ENCODE measurements at places on chromosomes 13 and 19.
A peak's percentile ranks its signal among the peaks of the same experiment; 100 is the strongest.

GRCh38 chr19:17754634-17755442, 3.6 kb downstream of the FCHO1 start:
- peak; percentile 90 for DNase-seq

DNA sequence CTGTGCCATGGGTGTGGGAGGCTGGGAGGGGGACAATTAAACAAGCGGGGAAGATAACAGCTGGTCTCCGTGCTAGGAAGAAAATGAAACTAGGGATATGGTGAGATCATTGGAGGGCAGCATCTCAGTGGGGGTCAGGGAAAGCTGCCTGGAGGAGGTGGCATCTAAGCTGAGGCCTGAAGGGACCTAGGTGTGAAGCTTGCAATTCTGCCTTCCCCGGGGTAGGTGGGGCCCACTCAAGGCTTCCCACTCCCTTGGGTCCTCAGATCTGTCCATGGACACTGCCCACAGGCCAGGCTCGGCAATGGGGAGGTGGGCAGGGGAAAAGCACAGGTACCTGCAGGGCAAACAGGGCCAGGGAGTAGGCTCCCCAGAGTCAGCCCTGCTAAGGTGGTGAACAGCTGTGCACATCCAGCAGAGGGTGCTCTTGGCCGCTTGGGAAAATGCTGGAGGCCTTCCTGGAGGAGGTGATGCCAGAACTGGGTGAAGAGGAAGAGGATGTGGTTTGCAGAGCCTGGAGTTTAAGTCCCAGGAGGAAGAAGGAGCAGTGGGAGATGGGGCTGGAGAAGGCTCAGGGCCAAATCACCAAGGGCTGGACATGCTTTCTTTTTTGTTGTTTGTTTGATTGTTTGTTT, 25.7 kb upstream of the CCNE1 start:
- DNase-seq, result peak; percentile 41

DNA sequence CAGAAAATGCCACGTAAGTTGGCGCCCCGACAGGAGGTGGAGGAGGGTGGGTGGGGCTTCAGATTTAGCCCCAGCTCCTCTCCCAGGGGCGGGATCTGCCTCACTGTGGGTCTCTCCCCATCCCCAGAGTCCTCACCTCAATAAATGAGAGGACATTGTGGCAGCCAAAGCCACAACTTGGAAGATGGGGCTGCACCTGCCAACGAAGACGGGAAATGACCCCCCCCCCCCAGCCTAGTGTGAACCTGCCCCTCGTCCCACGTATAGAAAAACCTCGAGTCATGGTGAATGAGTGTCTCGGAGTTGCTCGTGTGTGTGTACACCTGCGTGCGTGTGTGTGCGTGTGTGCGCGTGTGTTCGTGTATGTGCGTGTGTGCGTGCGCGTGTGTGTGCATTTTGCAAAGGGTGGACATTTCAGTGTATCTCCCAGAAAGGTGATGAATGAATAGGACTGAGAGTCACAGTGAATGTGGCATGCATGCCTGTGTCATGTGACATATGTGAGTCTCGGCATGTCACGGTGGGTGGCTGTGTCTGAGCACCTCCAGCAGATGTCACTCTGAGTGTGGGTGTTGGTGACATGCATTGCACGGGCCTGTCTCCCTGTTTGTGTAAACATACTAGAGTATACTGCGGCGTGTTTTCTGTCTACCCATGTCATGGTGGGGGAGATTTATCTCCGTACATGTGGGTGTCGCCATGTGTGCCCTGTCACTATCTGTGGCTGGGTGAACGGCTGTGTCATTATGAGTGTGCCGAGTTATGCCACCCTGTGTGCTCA, 1.5 kb upstream of the TRAPPC5 start:
- peak; percentile 89 for DNase-seq

DNA sequence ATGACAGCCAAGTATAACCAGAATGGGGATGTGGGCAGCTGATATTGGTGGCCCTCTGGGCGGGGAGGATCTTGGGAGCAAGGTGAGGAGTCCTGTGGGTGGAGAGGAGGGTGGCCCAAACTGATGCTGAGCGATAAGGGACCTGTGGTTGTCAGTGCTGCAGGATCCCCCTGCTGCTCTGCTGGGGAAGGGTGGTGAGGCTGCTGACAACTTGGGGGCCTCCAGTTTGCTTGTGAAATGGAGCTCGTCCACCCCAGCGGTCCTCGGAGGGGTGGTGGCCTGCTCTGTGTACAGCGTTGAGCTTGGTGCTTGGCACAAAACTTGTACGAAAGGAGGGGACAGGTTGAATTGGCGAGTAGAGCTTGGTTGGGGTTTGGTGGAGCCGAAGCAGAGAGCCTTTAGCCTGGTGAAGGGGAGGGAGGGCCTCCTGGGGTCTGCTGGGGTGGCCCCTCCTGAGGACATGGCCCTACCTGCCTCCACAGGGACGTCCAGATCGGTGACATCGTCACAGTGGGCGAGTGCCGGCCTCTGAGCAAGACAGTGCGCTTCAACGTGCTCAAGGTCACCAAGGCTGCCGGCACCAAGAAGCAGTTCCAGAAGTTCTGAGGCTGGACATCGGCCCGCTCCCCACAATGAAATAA, 2.9 kb downstream of the RPS11 start:
- DNase-seq, result no peak

DNA sequence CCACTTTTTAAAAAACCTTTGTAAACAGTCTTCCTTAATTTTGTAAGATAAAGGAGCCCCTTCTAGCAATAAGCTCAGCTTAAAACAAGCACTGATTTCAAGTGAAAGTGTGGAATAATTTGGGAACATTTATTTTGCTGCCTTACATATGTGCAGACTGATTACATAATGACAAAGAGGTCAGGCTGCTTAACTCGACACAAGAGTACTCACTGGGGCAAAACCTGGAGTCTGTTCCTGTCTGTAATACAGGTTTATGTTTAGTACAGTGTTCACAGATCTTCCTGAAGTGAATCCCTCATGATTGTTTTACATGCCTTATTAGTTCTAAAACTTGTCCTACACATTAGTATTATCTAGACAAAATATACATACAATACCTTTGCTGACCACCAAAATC, 609.8 kb downstream of the LMO7 start:
- no peak for DNase-seq

Measured in GM12865 (cell line).